Ovary (tissue), 10 donors: ENCODE measurements at places on chromosomes 11 and 22. TPM values are rescaled to one million over a fixed set of nuclear protein-coding genes. Genes with fewer than 3 reads are reported as not detected.
A peak's percentile ranks its signal among the peaks of the same experiment; 100 is the strongest.

DNA sequence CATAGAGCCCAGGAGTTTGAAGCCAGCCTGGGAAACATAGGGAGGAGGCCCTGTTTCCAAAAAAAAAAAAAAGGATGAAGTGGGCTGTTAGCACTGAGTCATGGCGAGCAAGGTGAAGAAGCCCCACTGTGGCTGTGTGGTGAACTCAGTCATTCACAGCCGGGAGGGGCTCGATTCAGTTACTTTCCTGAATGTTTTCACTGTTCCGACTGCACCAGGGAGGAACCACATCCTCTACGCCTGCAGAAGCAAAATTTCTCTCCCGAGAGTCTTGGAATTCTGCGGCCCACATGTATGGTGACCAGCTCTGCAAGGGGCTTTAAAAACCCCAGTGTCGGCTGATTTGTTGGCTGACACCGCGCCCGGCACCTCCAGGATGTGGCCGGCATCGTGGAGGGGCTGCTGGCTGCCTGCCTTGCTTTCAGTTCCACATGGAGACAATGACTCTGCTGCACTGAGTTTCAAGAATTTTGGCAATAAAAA is 27.8 kb upstream of the GRAMD4 start:
- peaks cover 2% of the 10 kb centered on the region for H3K4me1 ChIP-seq
- no peak overlapping the region for H3K27ac ChIP-seq
- no peaks in the 10 kb centered on the region for H3K36me3 ChIP-seq
- H3K4me3 ChIP-seq = no peak overlapping the region
- no peak for DNase-seq
- no peaks in the 10 kb centered on the region for H3K27me3 ChIP-seq

GRCh38 chr11:73175551-73176144 is 33.5 kb upstream of the FCHSD2 start:
- H3K27ac ChIP-seq = peak overlapping the region; percentile 78
- H3K36me3 ChIP-seq = no peaks in the 10 kb centered on the region
- H3K4me3 ChIP-seq = no peak overlapping the region
- no peaks in the 10 kb centered on the region for H3K27me3 ChIP-seq
- H3K4me1 ChIP-seq = peaks cover 30% of the 10 kb centered on the region

DNA sequence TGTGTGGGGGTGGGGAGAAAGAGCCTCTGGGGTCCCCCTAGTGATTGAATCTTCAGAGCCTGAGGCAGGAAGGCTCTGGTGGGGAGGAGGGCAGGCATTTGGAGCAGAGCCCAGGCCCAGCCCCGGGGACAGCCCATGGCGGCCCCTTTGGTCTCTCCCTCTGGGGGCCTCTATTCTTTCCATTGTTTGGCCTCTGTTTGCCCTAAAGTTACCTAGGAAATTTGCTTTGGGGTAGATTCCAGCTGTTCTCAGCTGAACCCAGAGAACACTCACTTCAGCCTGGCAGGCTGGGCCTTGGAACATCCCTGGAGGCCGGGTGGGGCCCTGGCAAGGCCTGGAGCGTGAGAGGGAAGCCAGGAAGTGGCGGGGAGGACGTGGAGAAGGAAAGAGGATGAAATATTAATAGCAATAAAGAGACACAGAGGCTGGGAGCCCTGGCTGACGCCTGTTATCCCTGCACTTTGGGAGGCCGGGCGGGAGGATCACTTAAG is 22.9 kb upstream of the A4GALT start:
- no peaks in the 10 kb centered on the region for H3K4me1 ChIP-seq
- DNase-seq = peak; percentile 82
- no peak overlapping the region for H3K27ac ChIP-seq
- no peak overlapping the region for H3K4me3 ChIP-seq
- H3K36me3 ChIP-seq = no peaks in the 10 kb centered on the region

DNA sequence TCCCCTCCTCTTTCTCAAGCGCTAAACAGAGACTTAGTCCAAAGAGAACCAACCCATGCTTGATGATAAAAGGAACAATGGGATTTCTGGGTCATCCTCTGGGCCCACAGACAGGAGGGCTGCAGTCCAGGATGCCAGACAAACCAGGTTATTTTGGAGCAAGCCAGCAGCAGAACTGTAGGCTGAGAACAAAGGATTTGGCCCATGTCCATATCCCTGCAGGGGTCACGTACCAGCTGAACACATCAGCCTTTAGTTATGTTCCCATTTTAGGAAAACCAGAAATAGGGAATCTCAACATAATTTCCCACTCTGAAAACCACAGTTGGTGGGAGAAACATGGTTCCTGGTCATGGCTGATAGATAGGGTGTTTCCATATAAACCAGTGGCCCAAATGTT is 533.6 kb upstream of the CADM1 start:
- DNase-seq = no peak
- no peaks in the 10 kb centered on the region for H3K36me3 ChIP-seq
- no peaks in the 10 kb centered on the region for H3K4me1 ChIP-seq
- H3K27ac ChIP-seq = no peak overlapping the region
- H3K27me3 ChIP-seq = no peaks in the 10 kb centered on the region

GRCh38 chr22:39980596-39980995 is 14.2 kb upstream of the FAM83F start:
- H3K36me3 ChIP-seq = no peaks in the 10 kb centered on the region
- H3K4me3 ChIP-seq = no peak overlapping the region
- no peaks in the 10 kb centered on the region for H3K4me1 ChIP-seq
- H3K27ac ChIP-seq = no peak overlapping the region

PHETA2 gene
- total RNA-seq = 10.2 TPM

HTR3B gene
- not detected for total RNA-seq

GPR83 gene
- under 0.01 TPM for total RNA-seq

SCGB2A2 gene
- not detected for total RNA-seq

C1QTNF4 gene
- 12.0 TPM for total RNA-seq
